ENCODE measurements at places on chromosomes 16 and 17.

DNA sequence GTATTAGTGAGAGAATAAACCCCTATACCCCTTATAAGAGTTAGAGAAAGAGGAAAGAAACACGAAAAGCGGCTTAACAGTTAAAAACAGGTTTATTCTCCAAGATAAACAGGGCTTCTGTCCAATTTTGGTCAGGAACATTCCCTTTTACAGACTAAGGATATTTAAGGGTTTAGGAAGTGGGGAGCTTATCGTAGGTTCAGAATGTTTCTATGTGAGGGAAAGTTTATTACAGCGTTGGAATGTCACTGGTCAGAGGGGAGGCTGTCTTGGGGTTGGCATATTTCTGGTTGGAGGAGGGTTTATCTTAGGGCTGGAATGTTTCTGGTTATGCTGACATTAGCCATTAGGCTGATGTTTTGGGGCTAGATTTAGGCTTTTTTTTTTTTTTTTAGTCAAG, 34.1 kb upstream of the WWOX start:
- DNase-seq: no peak

DNA sequence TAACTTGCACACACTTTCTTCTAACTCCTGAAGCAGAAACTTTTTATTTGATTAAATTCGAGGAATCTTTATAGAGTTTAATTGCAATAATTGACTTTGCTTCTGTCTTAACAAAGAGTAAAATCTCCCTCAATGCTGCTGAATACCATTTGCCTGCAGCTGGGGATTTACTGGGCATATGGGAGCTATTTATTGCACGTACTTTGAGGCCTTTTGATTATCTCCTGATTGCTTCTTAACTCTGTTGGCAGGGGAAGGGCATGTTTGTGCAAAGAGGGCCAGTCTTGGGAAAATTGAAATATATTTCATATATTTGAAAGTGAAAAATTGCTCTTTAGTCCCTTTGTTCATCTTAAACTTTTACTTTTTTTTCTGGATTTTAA, 156.8 kb upstream of the CHMP6 start:
- DNase-seq: no peak

GRCh38 chr17:79969906-79970305, 65.8 kb downstream of the TBC1D16 start:
- no peak for DNase-seq

- DNase-seq: no peak
Observed at GRCh38 chr17:39237586-39237985, 11.8 kb upstream of the STAC2 start.

DNA sequence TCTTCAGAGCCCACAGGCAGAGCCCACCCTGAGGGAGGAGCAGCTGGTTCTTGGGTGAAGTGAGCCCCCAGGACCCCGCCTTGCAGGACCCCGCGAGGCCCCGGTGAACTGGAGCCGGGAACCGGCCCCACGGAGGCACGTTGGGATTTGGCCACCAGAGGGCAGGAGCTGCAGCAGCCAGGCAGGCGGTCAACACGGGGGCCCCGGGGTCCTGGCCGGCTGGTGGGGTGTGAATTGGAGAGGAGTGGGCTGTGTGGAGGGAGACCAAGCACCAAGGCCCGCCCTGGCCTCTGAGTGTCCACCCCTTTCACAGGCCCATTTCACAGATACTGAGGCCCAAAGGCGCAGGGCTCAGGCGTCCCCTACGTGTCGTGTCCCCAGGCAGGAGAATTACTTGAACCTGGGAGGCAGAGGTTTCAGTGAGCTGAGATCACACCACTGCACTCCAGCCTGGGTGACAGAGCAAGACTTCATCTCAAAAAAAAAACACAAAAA, 2.2 kb downstream of the DPEP1 start:
- DNase-seq: no peak

Data from NCI-H1105 (cell line).